ENCODE measurements at places on chromosomes 7 and 10.

DNA sequence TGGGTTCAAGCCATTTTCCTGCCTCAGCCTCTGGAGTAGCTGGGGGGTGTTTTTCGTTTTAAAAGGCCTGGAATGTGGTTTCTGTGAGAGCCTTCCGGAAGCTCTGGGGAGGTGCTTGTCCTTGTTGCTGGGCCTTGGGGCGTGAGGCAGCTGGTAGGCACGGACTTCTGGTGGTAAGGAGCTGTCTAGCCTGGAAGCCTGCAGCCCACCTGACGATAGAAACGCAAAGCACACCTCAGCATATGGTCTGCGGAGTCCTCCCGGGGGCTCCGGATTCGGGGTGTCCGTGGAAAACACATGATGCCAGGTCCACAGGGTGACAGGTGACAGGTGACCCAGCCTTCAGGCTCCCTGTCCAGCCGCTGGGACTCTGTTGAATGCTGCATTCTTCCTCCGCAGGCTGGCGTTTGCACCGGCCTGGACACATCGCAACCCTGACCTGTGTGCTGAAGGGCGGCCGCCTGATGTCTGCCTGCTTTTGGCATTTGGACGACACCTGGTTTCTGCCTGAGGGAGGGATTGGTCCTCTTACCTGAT lies 37.3 kb downstream of the INPP5A start:
- no peak for DNase-seq

- peak; percentile 19 for DNase-seq
These were observed 249.1 kb upstream of the PITRM1 start for GRCh38 chr10:3421537-3422257.

DNA sequence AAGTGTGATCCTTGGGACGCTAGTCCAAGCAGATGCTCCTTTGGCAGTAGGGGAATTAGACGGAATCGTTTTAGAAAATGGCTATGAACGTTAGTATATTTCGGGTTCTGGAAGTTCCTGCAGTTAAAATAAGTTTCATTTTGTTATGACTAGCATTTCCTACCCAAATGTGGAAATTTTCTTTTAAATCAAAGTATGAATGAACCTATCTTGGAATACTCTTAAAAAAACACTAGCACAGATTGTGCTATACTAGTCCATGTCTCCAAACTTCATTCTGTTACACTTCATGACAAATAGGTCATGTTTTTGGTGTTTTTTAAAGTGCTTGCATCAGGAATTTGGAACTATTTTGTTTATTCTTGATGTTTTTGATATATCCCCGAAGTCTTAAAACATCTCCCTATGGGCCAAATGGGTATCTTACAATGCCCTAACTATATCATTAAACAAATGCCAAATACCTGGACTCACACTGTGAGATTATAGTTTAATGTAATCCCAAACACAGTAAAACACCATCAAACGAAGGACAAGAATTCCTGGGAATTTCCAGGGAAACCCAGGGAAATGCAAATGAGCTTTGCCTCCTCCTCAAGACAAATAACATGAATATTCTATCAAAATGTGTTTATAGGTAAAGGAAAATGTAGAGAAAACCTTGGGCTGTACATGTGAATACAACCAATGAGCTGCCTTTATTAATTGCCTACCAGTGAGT lies 75.9 kb upstream of the PTPRZ1 start:
- no peak for DNase-seq

DNA sequence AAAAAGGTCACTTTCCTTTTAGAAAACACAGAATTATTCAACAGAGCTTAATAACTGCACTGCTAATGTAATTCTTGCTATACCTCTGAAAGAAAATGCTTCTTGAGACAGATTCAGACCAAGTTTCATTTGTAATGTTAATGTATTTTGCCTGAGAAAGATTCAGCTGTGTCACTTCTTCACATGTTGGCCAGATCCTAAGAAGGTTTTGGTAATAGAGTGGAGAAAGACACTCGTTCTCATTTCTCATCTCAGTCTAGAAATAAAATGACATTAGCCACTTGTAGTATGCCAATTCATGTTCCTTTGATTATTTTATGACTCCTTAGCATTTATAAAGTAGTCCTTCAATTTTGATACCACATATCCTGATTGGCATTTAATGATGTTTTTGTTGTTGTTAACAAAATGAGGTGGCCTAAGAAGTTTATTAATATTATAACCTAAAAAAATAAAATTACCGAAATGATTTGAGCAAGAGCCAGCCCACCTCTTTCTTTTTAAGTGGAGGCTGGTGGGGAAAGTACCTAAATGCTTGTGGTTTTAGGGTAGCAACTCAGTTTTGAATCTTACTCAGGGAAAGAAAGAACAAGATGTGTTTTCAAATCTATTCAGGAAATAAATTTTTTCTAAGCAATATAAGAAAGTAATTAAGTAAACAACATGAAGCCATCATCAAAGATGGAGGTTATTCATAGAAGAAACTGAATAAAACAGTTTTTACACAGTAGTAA lies 16.4 kb upstream of the ELAPOR2 start:
- DNase-seq: peak; percentile 1

DNA sequence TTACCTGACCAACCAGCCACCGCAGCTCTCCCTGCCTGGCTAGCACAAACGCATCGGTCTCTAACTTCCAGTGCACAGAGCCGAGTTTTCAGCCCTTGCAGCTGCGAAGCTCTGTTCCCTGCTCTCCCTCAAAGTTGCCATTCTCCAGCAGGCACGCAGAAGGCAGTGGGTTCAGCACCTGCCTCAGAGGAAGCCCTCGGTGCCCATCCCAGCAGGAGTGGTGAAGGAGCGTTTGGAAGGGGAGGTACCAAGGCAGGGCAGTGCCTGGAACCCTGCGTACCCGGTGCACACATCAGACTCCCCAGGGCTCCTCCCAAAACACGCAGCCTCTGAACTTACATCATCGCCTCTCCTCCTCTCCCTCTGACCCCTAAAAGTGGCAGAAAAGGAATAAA lies 1.7 kb upstream of the STK32C start:
- no peak for DNase-seq

- no peak for DNase-seq
These were observed 91.3 kb downstream of the CYTH3 start for GRCh38 chr7:6181136-6181535.

GRCh38 chr7:151008511-151009323 lies 15.6 kb downstream of the ATG9B start:
- peak; percentile 88 for DNase-seq

- DNase-seq: no peak
These were observed 195.9 kb downstream of the HGF start for GRCh38 chr7:81573932-81574331.

DNA sequence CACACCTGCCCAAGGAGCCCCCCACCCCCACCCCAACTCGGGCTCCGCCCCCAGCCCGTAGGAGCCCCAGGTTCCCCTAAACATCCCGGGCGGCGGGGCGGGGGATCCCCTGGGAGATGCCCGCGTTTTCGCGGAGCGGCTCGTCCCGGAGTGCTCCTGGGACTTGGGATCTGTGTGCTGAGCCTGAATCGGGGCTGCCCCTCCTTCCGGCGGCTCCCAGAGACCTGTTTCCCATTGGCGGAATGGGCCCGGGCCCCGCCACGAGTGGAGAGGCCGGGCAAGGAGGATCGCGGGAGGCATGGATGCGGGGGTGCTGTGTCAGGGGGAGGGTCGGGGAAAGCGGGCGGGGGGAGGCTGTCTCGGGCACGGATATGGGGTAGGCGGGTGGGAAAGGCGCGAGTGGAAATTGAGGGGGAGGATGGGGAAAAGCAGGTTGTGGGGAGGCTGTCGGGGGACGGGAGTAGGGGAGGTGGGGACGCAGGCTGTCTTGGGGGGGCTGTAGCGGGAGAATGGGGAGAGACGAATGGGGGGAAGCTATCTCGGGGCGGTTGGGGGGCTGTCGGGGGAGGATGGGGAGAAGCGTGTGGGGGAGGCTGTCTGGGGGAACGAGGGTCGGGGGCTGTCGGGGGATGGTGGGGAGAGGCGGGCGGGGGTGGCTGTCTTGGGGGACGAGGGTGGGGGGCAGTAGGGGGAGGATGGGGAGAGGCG lies 572 bp upstream of the BHLHA15 start:
- DNase-seq: no peak

GRCh38 chr7:105639667-105640493 lies 58.6 kb upstream of the EFCAB10 start:
- no peak for DNase-seq
